Activated CD8-positive, alpha-beta T cell treated with anti-CD3 and anti-CD28 coated beads, Interleukin-2, amount 10 ng/mL, durations not matched to agents 7 days and 5 days (primary cell): ENCODE measurements at places on chromosomes 12 and 14. TPM values are rescaled to one million over a fixed set of nuclear protein-coding genes. Genes with fewer than 3 reads are reported as not detected.

The TMEM253 gene
- not detected for total RNA-seq

The KRT78 gene
- not detected for total RNA-seq

DNA sequence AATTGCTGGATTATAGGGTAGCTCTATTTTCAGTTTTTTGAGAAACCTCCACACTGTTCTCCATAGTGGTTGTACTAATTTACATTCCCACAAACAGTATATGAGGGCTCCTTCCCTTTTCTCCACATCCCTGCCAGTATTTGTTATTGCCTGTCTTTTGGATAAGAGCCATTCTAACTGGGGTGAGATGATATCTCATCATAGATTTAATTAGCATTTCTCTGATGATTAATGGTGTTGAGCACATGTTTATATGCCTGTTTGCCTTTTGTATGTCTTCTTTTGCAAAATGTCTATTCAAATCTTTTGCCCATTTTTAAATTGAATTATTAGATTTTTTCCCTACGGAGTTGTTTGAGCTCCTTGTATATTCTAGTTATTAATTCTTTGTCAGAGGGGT is 385.3 kb downstream of the CCER1 start:
- H3K4me3 ChIP-seq: no peak overlapping the region
- H3K27me3 ChIP-seq: no peaks in the 10 kb centered on the region
- H3K4me1 ChIP-seq: no peaks in the 10 kb centered on the region
- H3K27ac ChIP-seq: no peak overlapping the region

DNA sequence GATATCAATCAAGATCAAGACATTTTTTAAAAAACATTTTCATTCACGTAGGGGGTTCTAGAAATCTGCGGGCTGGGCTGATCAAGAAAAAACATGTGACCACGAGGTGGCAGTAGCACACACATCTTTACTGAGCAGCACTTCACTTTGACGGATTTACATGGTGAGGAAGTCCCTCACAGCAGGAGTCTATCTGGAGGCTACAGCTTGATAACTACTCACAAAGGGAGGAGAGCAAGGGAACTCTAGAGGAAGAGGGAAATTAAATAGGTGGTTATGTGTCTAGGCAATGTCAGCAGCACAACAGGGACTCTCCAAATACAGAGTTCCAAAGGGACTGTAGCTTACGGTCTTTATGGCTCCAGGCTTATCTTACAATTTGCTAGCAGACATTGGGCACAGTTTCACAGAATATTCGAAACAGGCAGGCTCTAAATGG is 248.1 kb downstream of the DPY19L2 start:
- peak; percentile 62 for DNase-seq
- H3K27me3 ChIP-seq: no peaks in the 10 kb centered on the region
- H3K36me3 ChIP-seq: no peaks in the 10 kb centered on the region

GRCh38 chr12:75554556-75554880 is 43.1 kb upstream of the KRR1 start:
- peaks cover 35% of the 10 kb centered on the region for H3K27me3 ChIP-seq
- H3K27ac ChIP-seq: no peak overlapping the region
- H3K36me3 ChIP-seq: no peaks in the 10 kb centered on the region
- no peak overlapping the region for H3K4me3 ChIP-seq

- no peak overlapping the region for H3K4me3 ChIP-seq
- peaks cover 6% of the 10 kb centered on the region for H3K27me3 ChIP-seq
- no peaks in the 10 kb centered on the region for H3K4me1 ChIP-seq
- DNase-seq: no peak
- H3K36me3 ChIP-seq: no peaks in the 10 kb centered on the region
Observed at GRCh38 chr12:29415111-29415510, 34.1 kb upstream of the ERGIC2 start.

GRCh38 chr14:101185073-101185835 is 281.7 kb upstream of the RTL1 start:
- no peak for DNase-seq
- H3K4me3 ChIP-seq: no peak overlapping the region
- H3K36me3 ChIP-seq: no peaks in the 10 kb centered on the region
- no peaks in the 10 kb centered on the region for H3K27me3 ChIP-seq

GRCh38 chr14:84477996-84478395 is 1051.9 kb upstream of the FLRT2 start:
- H3K4me3 ChIP-seq: no peak overlapping the region
- no peaks in the 10 kb centered on the region for H3K36me3 ChIP-seq
- DNase-seq: no peak

DNA sequence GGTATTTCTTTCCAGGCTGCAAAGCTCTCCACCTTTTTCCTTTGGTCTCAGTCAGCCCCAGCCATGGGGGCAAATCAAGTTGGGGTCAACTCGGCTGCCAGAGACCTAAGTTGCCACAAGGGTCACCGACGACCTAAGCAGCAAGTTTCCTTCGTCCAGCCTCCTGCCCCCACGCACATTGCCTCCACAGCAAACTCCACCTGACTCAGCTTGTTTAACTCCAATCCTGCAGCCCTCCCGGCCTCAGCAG is 767 bp upstream of the KCNMB4 start:
- peaks cover 25% of the 10 kb centered on the region for H3K27me3 ChIP-seq
- no peaks in the 10 kb centered on the region for H3K36me3 ChIP-seq
- no peak for DNase-seq
- H3K27ac ChIP-seq: no peak overlapping the region
- H3K4me3 ChIP-seq: peak overlapping the region; percentile 73

- no peaks in the 10 kb centered on the region for H3K4me1 ChIP-seq
- H3K36me3 ChIP-seq: no peaks in the 10 kb centered on the region
- no peak overlapping the region for H3K27ac ChIP-seq
- peaks cover 30% of the 10 kb centered on the region for H3K27me3 ChIP-seq
Observed at GRCh38 chr12:7361265-7361664, 57.4 kb downstream of the ACSM4 start.

The DIO2 gene
- total RNA-seq: not detected

- no peaks in the 10 kb centered on the region for H3K27me3 ChIP-seq
- H3K4me3 ChIP-seq: no peak overlapping the region
- no peak overlapping the region for H3K27ac ChIP-seq
Observed at GRCh38 chr12:124633365-124634362, 66.3 kb upstream of the NCOR2 start.

DNA sequence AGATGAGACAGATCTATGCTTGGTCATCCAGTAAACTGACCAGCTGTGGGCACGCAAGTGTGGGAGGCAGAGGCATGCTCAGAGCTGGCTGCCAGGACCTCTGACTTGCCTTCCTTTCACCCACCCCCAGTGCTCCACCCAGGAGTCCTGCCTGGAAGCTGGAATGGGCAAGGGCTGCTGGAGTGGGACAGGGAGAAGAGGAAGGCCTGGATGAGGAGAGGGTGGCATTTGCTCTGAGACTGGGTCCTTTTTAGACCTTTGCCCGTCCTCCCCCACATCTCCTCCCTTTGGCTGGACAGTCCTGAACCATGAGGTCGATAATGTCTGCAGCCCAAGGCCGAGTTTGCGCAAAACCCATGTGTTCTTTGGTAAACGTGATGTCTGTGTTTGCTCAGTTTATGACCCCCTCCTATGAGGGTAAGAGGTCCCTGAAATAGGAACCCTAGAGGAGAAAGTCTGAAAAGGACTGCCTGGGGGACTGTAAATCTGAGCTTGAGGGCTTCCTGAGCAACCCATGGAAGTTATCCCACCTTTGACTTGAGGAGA is 3.8 kb upstream of the INHBE start:
- no peak overlapping the region for H3K4me3 ChIP-seq
- no peaks in the 10 kb centered on the region for H3K36me3 ChIP-seq
- H3K4me1 ChIP-seq: peaks cover 25% of the 10 kb centered on the region
- no peaks in the 10 kb centered on the region for H3K27me3 ChIP-seq
- no peak overlapping the region for H3K27ac ChIP-seq

- peaks cover 62% of the 10 kb centered on the region for H3K4me1 ChIP-seq
- no peaks in the 10 kb centered on the region for H3K36me3 ChIP-seq
- H3K4me3 ChIP-seq: peak overlapping the region; percentile 83
Observed at GRCh38 chr12:57461276-57461916, 1.8 kb downstream of the GLI1 start.

- no peak overlapping the region for H3K27ac ChIP-seq
- peaks cover 2% of the 10 kb centered on the region for H3K27me3 ChIP-seq
- peaks cover 21% of the 10 kb centered on the region for H3K4me1 ChIP-seq
- no peak for DNase-seq
Observed at GRCh38 chr14:104223101-104224041, 85.0 kb downstream of the KIF26A start.

DNA sequence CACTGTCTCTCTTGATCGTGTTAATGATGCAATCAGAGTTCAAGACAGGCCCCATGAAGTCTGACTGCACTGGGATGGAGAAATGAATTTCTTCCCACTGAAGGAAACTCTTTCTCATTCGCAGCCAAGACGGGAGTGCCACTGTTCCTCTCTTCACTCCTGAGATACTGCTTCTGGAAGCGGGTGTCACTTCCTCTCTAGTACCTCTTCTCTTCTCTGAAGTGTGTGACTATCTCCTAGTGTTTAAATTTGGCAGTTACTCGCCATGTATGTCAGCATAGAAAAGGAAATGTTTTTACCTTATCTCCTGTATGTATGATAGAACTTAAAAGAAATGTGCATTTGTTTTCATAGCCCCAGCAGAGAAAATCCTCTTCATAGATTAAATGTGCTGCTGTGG is 215.2 kb downstream of the ANO6 start:
- no peak overlapping the region for H3K27ac ChIP-seq
- H3K4me3 ChIP-seq: no peak overlapping the region
- no peaks in the 10 kb centered on the region for H3K4me1 ChIP-seq
- H3K27me3 ChIP-seq: no peaks in the 10 kb centered on the region

GRCh38 chr12:70154960-70155589 is 88.2 kb upstream of the CNOT2 start:
- H3K36me3 ChIP-seq: no peaks in the 10 kb centered on the region
- H3K27me3 ChIP-seq: peaks cover 5% of the 10 kb centered on the region
- H3K4me1 ChIP-seq: peaks cover 5% of the 10 kb centered on the region
- H3K27ac ChIP-seq: no peak overlapping the region
- no peak for DNase-seq
- no peak overlapping the region for H3K4me3 ChIP-seq

DNA sequence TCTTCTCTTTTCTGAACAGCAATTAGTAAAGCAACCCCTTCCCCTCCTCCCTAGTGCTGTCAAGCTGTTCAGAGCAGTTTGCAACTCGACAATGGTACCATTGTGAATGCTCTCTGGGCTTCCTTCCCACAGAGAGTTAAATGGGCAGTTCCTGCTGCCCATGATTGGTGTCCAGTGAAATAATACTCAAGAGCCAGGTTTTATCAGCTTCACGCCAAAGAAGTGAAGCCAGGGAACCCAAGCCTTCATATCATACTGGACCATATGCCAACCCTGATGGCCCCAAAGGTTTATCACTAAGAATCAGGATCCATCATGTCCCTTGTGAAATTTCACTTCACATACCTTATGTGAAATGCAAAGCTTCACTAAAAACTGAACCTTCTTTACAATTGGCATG is 24.7 kb downstream of the INSM2 start:
- no peak for DNase-seq
- H3K27ac ChIP-seq: no peak overlapping the region
- no peak overlapping the region for H3K4me3 ChIP-seq
- H3K36me3 ChIP-seq: no peaks in the 10 kb centered on the region
- no peaks in the 10 kb centered on the region for H3K4me1 ChIP-seq
- H3K27me3 ChIP-seq: no peaks in the 10 kb centered on the region

The FAM222A gene
- 1.9 TPM for total RNA-seq

The SLCO1B1 gene
- total RNA-seq: not detected

DNA sequence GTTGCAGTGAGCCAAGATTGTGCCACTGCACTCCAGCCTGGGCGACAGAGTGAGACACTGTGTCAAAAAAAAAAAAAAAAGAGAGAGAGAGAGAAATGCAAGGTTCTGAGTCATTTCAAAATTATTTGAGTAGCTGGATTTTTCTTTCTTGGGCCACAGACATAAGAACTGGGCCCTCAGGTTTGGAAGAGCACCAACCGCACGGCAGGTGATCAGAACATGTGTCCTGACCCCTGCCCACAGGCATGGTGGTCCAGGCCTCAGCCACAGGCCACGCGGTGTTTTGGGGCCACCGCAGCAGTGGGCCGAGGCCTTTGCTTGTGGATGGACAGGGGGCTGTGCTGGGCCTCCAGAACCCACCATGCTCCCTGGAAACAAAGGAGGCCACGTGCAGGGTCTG is 126.7 kb downstream of the CALM1 start:
- H3K4me1 ChIP-seq: no peaks in the 10 kb centered on the region
- H3K36me3 ChIP-seq: no peaks in the 10 kb centered on the region
- no peaks in the 10 kb centered on the region for H3K27me3 ChIP-seq

- no peaks in the 10 kb centered on the region for H3K4me1 ChIP-seq
- peak overlapping the region; percentile 31 for H3K4me3 ChIP-seq
- H3K27ac ChIP-seq: peak overlapping the region; percentile 12
- no peaks in the 10 kb centered on the region for H3K36me3 ChIP-seq
- DNase-seq: no peak
Observed at GRCh38 chr12:128542844-128543243, 275.9 kb downstream of the TMEM132C start.

- H3K27me3 ChIP-seq: peaks cover 17% of the 10 kb centered on the region
- no peak overlapping the region for H3K27ac ChIP-seq
- no peak overlapping the region for H3K4me3 ChIP-seq
- no peaks in the 10 kb centered on the region for H3K36me3 ChIP-seq
- no peak for DNase-seq
Observed at GRCh38 chr14:96748362-96748761, 48.8 kb upstream of the VRK1 start.

The BBOF1 gene
- 1.3 TPM for total RNA-seq

The CD163 gene
- total RNA-seq: not detected

GRCh38 chr12:58701536-58701935 is 218.8 kb downstream of the LRIG3 start:
- H3K4me3 ChIP-seq: no peak overlapping the region
- no peak overlapping the region for H3K27ac ChIP-seq
- no peaks in the 10 kb centered on the region for H3K4me1 ChIP-seq
- no peaks in the 10 kb centered on the region for H3K36me3 ChIP-seq
- no peaks in the 10 kb centered on the region for H3K27me3 ChIP-seq

The DLK1 gene
- not detected for total RNA-seq

The SIX4 gene
- total RNA-seq: 0.10 TPM

- peak; percentile 41 for DNase-seq
- peaks cover 17% of the 10 kb centered on the region for H3K4me1 ChIP-seq
- H3K4me3 ChIP-seq: no peak overlapping the region
- no peak overlapping the region for H3K27ac ChIP-seq
Observed at GRCh38 chr12:106841510-106842302, 67.2 kb downstream of the RIC8B start.

DNA sequence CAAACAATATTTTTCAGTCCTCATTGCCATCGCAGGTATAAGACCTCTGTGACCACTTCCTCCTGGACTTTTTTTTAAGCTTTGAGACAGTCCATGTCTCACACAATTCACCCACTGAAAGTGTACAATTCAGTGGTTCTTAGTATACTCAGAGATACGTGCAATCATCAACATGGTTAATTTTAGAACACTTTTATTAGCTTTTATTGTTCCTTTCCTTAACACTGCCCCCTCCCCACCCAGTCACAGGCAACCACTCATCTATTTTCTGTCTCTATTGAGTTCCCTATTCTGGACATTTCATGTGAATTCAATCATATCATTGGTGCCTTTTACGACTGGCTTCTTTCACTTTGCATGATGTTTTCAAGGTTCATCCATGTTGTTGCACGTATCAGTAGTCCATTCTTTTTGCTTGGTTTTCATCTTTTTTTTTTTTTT is 16.2 kb downstream of the NCKAP5L start:
- H3K36me3 ChIP-seq: peaks cover 5% of the 10 kb centered on the region
- no peak overlapping the region for H3K4me3 ChIP-seq
- peak overlapping the region; percentile 5 for H3K27ac ChIP-seq

The HOXC12 gene
- not detected for total RNA-seq

- peaks cover 37% of the 10 kb centered on the region for H3K4me1 ChIP-seq
- H3K4me3 ChIP-seq: peak overlapping the region; percentile 76
- no peaks in the 10 kb centered on the region for H3K27me3 ChIP-seq
Observed at GRCh38 chr12:55996201-55996714, 818 bp upstream of the SUOX start.
